ENCODE measurements at places on chromosomes 7 and 10.

DNA sequence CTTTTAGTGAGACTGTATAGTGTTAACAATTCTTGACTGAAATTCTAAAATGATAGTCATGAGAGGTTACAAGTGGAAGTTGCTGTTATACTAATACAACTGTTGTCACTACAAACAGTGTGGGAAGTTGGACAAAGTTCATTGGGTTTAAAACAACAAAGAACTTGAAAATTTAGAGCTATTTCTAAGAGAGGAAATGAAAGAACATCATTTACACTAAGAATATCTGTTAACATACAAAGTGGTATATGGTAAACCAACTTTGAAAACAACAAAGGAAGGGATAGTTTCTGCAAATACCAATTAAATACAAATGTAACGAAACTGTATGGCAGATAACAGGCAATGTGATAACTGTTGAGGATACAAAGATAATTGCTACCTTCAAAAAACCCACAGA, 11.6 kb downstream of the MTPN start:
- DNase-seq: no peak

DNA sequence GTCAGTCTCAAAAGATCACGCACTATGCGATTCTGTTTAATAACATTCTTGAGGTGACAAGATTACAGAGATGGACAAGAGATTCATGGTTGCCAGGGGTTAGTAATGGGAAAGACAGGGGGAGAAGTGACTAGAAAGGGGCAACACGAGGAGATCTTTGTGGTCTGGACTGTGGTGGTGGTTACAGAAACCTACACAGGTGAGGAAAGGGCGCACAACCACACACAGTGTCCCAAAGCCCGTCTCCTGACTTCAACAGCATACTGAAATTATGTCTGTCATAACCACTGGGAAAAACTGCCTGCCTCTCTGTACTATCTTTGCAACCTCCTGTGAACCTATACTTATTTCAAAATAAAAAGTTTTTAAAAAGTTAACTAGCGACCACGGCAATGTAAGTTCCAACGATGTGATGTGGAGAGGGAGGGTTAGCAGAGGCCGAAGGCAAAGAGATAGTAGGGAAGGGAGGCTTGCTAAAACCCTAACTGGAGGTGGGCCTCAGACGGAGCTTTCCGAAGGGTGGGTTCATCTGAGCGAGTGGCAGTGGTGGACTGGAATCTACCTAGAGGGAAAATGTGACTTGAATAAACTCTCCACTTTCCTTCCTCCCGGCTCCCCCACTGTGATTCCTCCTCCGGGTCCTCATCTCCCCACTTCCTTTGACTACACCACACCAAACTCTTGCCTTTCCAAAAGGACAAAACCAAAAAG, 43.7 kb downstream of the GNA12 start:
- no peak for DNase-seq

DNA sequence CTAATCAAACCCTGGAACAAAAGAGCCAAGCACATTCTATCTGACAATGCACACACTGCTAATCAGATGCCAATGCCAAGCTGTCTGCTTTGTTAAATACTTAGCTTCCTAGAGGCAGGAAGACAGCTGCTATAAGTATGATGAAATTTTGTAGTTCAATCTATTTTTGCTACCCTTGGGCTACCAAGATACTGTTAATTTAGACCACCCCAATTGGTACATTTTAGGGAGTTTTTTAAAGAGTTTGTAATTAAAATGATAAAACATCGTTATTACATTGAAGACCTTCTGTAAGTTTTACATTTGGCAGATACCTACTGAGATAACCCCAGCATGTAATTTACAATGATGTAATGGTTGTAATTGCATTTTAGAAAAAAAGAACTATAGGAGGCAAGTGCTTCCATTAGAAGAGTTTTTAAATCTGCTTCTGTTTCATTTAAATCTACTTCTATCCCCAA, 268.5 kb downstream of the ADK start:
- DNase-seq: no peak

GRCh38 chr7:48312151-48312550, 140.9 kb downstream of the ABCA13 start:
- DNase-seq: no peak

GRCh38 chr7:42395607-42396006, 158.6 kb upstream of the GLI3 start:
- no peak for DNase-seq

DNA sequence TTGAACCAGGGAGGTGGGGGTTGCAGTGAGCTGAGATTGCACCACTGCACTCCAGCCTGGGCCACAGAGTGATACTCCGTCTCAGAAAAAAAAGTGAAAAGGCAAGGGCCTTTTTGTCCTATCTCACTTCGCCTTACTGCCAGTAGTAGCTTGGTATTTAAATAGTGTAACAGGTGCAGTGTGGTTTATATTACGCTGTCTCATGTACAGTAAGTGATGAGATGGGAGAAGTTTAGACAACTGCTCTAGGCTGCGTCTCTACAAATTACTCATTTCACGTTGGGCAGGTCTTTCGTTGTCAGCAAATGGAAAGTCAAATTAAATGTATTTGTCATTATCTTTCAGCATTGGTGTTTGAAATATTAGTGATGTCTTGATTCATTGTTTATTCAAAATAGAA, 15.5 kb upstream of the PFKFB3 start:
- DNase-seq: no peak

- no peak for DNase-seq
These were observed 101.7 kb downstream of the PTN start for GRCh38 chr7:137241655-137242360.
